Activated CD4-positive, alpha-beta T cell treated with anti-CD3 and anti-CD28 coated beads for 24 hours (primary cell): ENCODE measurements at places on chromosomes 13 and 19.

DNA sequence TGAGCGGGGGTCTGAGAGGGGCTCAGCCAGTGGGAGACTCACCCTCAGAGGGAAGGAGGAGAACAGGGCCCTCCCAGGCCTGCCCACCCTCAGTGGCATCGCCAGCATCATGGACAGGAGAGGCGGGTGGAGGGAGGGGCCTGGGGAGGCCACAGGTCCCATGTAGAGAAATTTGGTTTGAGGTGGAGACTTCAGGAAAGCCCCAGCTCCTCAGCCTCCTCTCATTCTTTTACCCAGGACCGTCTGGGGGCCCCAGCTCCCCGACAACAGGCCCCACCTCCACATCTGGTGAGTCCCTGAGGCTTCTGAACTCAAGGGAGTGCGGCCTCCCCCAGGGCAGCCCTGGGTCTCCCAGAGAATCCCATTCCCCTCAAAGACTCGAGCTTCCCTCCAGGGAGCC lies 3.1 kb downstream of the LILRB1 start:
- no peak for DNase-seq

GRCh38 chr13:43122791-43123190 lies 99.4 kb downstream of the DNAJC15 start:
- no peak for DNase-seq

DNA sequence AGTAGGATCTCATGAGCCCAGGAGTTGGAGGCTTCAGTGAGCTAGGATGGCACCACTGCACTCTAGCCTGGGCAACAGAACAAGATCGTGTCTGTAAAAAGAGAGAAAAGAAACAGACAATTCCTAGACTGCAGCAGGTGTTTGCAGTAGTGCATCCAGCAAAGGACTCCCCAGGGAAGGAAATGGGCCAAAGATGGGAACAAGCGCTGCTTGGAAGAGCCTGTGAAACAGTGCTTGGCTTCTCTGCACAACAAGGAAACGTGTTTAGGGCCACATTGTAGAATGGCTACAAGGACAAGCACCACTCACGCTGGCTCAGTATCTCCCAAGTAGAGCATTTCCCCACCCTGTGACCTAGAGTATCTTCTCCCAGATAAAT lies 35.5 kb upstream of the LDLR start:
- DNase-seq = no peak

- no peak for DNase-seq
Observed at GRCh38 chr13:33275916-33276315, 9.6 kb downstream of the STARD13 start.

DNA sequence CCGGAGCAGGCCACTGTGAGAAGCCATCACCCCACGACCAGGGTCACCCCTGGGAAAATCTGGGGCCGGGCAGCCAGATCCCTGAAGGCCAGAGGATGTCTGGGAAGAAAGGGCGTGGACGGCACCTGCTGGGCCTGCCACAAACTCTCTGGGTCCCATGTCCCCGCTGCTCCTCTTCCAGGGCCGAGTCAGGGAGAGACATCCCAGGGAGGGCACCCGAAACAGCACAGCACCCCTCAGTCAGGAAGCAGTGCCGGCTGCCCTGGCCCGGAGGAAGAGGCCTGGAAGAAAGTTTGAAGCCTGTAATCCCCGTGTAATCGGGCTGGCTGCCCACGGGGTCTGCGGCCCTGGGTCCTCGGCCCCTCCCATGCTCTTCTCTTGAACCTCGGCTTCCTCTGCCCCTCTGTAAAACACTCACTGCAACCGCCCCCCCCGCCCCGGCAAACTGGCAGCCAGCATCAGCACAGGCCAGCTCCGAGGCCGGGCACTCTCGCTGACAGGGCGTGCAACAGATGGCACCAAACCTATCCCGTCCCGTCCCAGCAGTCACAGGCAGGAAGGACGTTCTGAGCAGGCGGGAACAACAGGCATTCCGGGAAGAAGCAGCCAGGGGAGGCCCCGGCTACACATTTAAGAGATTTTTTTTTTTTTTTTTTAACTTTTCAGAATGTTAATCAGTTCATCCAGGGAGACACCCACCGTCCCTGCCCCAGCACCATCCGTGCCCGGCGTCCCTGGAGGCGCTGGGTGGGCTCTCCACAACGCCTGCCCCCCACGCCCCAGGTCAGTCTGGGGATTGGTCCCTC lies 1.5 kb downstream of the SBNO2 start:
- DNase-seq = no peak

GRCh38 chr19:2055931-2056836 lies 5.1 kb upstream of the MKNK2 start:
- DNase-seq = no peak

GRCh38 chr13:49063497-49063896 lies 87.8 kb downstream of the FNDC3A start:
- no peak for DNase-seq

- DNase-seq = no peak
Observed at GRCh38 chr19:55688422-55689218, 13.6 kb downstream of the EPN1 start.

DNA sequence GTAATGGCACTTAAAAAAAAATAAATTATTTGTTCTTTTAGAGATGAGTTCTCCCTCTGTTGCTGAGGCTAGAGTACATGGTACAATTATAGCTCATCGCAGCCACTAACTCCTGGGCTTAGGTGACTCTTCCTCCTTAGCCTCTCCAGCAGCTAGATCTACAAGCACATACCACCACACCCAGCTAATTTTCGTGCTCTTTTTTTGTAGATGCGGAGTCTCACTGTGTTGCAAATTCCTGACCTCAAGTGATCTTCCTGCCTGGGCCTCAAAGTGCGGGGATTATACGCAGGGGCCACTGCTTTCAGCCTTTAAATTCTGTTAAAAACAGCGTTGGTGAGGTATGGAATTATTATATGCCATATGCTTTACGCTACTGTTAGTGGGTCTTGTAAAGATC lies 2034.0 kb downstream of the OLFM4 start:
- DNase-seq = no peak

DNA sequence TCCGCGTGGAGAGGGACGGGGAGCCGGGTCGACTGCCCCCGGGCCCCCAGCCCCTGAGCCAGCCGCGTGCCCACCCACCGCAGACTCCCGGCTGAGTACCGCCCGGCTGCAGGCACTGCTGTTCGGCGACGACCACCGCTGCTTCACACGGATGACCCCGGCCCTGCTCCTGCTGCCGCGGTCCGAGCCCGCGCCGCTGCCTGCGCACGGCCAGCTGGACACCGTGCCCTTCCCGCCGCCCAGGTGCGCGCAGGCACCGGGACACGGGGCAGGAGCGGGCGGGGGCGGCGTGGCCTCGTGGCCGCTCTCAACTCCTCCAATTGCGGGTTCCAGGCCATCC lies 1.6 kb downstream of the AMH start:
- DNase-seq = no peak

GRCh38 chr13:20174656-20175405 lies 14.0 kb upstream of the GJA3 start:
- peak; percentile 60 for DNase-seq

DNA sequence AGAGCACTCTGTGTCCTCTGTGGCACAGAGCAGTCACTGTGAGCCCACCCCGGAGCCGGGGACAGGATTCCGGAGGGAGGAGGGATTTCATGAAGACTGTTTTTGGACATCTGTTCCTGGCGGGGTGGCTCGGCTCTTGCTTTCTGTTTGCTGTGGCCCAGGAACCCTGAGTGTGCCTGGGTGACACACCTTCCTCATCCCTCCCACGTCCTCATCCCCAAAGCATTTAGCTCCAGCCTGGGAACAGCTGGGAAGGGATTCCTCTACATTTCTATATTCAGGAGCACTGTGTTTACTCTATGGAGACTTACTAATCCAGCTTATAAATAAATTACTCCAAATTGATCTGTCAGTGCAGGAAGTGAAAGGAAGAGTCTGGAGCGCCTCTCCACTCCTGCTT lies 97.8 kb upstream of the UBL3 start:
- no peak for DNase-seq

DNA sequence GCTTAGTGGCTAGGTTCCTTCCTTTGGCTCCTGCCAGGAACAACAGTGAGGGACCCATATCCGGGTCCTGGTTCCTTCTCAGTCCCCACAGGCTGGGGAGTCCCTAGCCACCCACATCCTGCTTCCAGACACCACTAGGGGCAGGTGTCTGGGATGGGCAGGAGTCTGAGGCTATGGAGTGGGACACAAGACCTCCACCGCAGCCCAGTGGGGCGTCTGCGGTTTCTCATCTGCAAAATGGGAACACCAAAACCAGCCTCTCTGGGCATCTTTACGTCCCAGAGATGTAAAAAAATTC lies 879 bp upstream of the FCGBP start:
- no peak for DNase-seq

DNA sequence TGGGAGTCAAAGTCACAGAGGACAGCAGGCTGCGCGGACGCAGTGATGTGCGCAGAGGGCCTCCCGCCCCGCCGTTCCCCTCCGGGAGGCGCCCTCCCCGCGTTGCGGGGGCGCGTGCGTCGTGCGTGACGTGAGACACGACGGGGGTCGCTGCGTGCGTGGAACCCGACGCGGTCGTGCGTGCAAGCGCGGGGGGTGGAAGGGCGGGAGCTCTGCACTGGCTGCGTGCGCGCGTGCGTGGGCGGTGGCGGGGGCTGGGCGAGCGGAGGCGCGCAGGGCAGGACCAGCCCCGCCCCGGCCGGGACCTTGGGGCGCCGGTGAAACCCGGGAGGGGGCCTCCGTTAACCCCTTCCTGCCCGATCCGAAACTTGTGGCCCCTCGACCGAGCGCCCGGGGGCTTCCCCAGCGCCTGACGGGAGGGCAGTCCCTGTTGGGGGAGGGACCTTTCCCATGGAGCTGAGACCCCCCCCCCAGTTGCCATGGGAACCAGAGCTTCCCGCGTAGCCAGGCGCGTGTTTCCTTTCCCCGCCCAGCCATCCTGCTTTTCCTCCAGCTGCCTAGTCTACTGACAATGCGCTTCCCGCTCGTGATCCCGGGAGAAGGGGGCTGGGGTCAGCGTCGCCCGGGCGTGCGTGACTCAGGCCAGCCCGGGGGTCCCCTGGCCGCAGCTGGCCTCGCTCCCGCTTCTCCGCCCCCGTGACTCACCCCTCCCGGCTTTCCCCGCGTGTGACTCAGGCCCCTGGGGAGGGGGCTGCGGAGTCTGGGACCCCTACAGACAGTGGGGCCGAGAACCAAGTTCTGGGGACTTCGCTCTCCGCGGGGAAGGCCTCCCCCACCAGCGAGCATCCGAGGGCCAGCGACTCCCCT lies 7.3 kb upstream of the HOOK2 start:
- DNase-seq = peak; percentile 87

DNA sequence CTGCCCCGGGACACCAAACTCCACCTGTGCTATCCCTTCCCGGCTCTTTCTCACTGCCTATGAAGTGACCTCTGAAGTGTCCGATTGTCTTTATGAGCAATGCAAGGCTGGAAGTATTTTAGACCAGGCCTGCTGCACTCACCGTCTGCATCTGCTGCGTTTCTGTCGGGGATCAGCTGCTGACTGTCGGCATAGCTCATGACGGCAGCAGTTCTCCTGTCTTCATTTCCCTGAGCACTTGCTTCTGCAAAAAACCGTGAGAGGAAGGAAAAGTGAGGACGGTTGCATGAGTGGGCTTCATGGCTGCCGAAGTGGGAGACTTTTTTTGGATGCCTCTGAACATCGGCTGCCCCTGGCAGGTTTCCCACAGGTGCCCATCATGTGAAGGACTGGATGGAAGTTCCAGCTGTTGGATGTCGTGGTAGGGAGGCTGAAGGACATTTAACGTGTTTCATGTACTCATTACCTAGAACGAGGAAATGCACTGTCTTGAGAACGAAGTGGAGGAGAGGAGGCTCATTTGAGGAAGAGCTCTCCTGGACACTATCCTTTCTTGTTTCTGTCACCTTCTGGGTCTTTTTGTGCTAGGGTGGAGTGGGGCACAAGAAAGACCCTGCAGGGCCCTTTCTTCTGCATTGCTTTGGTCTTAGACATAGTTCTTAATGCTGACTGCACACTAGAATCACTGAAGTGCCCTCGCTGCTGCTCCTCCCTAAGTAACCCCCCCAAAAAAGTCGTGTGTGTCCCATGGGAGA lies 94.7 kb downstream of the RNASEH2B start:
- DNase-seq = no peak

DNA sequence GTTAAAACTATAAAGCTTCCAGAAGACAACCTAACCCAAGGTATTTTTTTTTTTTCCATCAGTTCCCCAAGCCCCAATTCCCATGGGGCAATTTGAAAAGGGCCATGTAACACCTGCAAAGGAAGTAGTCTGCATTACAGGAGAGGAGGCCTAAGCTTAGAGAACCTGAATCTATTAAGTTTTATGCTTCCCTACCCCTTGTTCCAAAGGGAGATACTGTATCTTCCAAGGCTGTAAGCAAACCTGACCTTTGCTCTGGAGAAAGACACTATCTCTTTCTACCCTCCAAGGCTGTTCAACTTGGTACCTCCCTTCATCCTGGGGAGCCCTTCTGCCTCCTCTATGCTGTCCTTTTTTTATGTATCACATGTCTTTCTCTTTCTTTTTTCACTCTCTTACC lies 15.0 kb downstream of the KATNAL1 start:
- no peak for DNase-seq

DNA sequence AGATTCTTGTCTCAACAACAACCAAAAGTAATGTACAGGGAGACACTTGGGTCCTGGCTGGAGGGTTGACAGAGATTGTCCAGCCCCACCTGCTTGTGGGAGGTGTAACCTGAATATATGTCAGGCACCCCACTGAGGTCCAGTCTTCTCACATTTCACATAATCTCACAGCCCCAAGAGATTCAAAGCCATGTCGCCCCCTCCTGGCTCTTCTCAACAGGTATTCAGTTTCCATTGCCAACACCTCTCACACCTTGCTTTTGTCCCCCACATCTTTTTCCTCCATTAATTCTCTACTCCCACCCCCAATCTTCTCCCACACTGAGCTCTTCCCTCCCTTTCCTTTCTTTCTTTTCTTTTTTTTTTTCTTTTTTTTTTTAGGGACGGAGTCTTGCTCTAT lies 11.2 kb downstream of the UNC13A start:
- DNase-seq = no peak

DNA sequence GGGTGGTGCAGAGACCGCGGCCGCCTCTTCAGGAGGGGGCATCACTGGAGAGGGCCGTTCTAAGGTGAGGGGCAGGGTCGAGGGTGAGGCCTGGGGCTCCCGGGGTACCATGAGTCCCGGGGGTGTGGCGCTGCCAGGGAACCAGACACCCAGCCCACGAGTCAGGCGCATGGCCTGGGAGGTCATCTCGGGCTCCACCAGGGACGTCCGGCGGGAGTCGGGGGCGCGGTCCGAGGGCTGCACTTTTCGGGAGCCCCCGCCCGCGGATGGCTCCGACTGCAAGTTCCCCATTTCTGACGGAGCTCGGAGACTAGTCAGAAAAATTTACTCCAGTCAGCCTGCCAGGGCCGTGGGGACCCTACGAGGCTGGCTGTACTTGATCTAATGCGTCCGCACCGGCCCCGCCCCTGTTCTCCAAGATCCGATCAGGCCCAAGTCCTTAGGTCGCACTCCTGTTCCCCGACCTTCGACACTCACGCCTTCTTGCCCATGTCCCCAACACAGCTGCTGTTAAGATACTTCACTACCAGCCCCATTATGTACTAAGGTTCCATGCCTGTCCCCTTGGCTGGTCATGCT lies 774 bp downstream of the GGN start:
- no peak for DNase-seq

DNA sequence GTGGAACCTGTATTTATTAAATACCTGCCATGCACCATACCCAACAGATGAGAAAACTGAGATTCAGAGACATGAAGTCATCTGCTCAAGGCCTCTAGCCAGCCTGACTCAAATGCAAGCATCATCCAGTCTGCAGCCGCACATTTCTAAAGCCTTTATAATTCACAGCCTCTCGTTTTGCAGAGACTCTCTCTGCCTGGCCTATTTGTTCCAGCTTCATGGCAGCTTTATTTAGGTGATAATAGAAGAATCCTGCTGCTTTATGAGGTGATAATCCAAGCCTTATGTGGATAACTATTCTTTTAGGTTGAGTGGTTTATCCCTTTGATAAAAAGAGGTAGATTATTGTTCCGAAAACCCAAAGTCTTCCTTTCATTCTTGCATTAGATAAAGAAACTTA lies 58.4 kb downstream of the OXGR1 start:
- no peak for DNase-seq
